ENCODE measurements at places on chromosomes 2 and 18.

- no peak for DNase-seq
These were observed 5.0 kb upstream of the PROC start for GRCh38 chr2:127413200-127413599.

DNA sequence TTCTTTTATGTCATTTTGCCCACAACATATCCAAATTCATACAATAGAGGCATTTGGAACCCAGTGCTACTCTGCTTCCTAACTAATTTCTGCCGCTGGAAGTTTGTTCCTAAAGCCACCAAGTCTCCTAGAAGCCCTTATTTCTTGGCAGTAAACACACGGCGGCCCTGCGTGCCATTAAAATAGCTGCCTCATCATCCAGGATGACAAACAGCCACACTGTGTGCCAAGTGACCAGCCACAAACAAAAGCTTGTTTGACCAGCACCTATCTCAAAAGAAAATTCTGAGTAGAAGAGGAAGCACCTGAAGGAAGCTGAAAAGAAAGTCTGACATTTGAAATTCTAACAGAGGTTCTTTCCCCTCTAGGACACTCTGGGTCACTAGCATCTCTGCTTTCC, 64.2 kb downstream of the BCL11A start:
- peak; percentile 39 for DNase-seq

- DNase-seq = no peak
These were observed 992.2 kb upstream of the PIK3C3 start for GRCh38 chr18:40962784-40963183.

DNA sequence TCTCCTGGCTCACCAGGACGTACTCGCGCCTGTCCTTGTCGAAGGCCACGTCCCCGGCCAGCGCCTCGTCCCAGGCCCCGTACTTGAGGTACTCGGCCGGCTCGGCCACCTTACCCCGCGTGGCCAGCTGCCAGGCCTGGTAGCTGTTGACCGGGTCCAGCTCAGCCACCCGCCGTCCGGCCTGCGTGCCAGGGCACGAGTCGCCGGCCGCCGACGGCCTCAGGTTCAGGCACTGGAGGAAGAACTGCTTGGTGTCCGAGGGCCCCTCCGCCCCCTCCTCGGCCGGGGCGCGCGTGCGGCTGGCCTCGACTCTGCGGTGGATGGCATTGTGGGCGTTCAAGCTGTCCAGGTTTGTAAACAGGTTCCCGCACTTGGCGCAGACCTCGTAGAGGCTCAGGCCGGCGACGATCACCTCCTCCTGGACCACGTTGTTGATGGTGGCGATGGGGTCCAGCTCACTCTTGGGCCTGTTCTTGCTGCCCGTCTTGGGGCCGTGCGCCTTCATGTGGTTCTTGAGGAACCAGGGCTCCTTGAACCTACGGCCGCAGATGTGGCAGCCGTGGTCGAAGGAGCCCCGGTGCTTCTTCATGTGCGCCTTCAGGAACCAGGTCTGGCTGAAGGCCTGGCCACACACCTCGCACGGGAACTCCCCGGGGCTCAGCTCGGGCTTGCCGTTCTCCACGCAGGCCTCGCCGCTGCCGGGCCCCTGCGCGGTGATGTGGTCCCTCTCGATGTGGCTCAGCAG, 53.2 kb downstream of the ZNF516 start:
- DNase-seq = no peak

DNA sequence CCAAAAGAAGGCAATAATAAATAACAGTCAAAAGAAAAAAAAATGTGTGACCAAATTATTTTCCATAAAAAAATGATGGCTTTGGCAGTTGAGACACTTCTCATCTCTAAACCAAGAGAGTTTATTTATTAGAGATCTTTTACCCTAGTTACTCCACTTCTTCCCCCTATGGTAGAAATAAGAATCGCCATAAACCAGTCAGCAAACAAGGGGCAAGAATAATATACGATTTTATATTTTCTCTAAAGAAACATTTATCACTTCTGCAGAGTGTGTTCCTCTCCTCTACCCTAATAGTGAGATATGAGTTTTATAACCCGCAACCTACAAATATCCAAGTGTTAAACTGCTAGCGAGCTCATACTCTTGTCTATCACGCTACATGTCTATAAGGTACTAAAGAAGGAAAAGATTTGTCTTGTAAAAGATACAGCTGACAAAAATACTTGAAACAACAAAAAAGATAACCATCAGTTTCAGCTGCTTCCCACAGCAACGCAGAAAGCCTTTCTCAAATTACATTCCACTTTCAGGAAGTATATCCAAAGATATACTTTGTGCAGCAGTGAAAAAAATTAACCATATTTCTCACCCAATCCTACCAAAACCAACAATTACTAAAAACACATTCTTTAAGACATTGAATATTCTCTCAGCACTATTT, 2.3 kb downstream of the RNF103 start:
- peak; percentile 31 for DNase-seq

- no peak for DNase-seq
These were observed 266.5 kb downstream of the NEDD4L start for GRCh38 chr18:58310517-58310916.

GRCh38 chr2:73246850-73247249, 12.7 kb downstream of the CCT7 start:
- DNase-seq = no peak

- DNase-seq = no peak
These were observed 402.5 kb downstream of the STK39 start for GRCh38 chr2:167844714-167845530.

Data from hematopoietic multipotent progenitor cell treated with erythropoietin and hydrocortisone succinate and interleukin-3 and kit ligand, for 15 days (in vitro differentiated cells).